ENCODE measurements at places on chromosomes 3 and 15. TPM values are rescaled to one million over a fixed set of nuclear protein-coding genes. Genes with fewer than 3 reads are reported as not detected.

PIK3R4 gene
- 33.1 TPM for total RNA-seq

REC114 gene
- not detected for total RNA-seq

TM6SF1 gene
- 4.5 TPM for total RNA-seq

RBMS3 gene
- 3.4 TPM for total RNA-seq

C3orf70 gene
- total RNA-seq, result 0.10 TPM
